ENCODE measurements at places on chromosomes 4 and X.

GRCh38 chrX:41026702-41027078 is 58.6 kb upstream of the USP9X start:
- DNase-seq = no peak

DNA sequence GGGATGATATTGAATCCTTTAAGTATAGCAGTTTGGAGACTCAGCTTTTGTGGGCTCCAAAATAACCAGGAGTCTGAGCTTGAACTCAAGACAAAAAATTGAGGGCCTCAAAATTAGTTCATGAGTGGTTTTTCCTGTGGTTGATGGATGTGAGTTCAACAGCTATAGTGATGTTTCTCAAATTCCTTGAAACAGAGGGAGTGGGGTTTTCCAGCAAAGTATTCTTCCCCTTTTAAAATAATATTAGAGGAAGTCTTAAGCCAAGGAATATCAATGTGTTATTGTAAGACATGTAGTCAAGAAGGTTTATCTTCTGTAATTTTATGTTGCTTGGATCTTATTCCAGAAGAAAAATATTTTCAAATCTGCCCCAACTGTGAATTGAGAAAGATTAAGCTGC is 10.6 kb downstream of the OTC start:
- no peak for DNase-seq

- DNase-seq = no peak
Observed at GRCh38 chr4:113556382-113557134, 205.0 kb downstream of the CAMK2D start.

DNA sequence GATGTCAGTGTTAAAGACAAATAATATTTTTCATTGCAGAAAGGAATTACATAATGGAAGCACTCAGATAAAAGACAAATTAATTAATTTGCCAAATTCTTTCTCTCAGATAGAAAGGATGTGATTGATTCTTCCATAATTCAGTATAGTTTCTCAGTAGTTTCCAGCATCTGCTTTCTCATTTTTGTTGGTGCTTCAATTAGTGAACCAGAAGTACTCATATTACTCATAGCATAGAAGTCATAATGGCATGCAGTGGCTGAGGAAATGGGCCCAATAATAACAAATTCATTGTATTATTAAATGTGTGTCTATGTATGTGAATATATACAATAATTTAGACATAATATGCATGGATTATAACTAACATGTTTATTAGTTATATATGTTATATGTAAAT is 393.3 kb upstream of the TRAM1L1 start:
- no peak for DNase-seq

DNA sequence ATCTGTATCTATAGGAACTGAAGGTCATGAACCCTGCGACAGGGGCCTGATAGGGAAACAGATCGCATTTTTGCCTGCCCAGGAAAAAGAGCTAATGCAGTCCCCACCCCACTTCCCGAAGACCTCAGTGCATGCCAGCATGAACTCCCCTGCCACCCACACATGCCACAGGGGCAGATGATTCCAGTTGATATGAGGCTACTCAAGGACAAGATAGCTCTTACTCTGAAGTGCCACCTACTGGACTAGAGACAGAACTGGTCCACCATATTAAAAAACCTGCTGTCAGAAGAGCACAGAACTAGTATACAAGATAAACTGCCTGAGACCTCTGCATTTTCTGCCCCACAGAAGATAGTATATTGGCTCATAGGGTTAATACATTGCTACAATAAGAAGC is 68.0 kb downstream of the YIPF7 start:
- peak; percentile 6 for DNase-seq

DNA sequence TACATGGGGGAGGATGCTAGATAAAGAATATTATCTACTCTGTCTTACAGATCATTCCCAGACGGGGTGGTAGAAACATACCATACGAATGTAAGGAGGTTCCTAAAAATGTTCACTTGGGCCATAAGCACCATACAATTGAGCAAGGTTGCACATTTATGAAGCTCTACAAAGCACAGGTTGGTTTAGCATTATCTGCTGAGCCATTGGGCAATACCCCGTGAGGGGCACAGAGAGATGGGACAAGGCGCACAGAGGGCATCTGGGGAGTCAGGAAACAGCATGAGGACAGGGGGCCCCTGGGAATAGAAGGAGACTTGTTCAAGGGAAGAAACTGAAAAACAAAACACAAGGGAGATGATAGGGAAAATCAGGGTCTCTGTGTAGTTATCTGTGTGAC is 305.3 kb downstream of the TRIML1 start:
- DNase-seq = no peak

DNA sequence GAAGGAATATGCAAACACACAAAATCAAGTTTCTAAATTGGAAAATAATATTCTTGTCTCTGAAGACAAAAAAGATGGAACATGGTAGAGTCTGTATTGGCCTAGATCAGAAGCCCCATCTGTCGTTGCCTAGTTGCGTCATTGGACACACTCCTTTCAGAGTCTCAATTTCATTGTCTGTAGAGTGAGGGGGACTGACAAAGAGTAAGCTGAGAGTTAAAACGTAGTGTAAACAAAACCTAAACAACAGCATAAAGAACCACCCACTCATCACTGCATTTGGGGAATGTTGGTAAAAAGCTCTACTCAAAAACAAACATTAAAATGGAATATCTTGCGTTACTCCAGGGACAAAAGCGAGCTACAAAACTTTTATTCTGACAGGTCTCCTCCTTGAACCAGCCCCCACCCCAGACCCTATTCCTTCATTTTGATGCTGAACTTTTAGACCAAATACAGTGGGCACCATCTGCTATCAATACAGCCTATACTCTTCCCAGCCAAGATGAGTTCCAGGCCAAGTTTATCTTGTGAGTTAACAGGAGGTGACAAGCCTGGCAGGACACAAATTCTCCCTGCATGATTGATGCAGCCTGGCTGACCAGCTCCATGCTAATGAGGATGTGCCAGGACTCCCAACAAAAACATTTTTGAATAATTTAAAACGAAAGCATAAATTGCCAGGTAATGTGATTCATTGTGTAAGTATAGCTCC is 125.2 kb downstream of the COL25A1 start:
- DNase-seq = no peak

DNA sequence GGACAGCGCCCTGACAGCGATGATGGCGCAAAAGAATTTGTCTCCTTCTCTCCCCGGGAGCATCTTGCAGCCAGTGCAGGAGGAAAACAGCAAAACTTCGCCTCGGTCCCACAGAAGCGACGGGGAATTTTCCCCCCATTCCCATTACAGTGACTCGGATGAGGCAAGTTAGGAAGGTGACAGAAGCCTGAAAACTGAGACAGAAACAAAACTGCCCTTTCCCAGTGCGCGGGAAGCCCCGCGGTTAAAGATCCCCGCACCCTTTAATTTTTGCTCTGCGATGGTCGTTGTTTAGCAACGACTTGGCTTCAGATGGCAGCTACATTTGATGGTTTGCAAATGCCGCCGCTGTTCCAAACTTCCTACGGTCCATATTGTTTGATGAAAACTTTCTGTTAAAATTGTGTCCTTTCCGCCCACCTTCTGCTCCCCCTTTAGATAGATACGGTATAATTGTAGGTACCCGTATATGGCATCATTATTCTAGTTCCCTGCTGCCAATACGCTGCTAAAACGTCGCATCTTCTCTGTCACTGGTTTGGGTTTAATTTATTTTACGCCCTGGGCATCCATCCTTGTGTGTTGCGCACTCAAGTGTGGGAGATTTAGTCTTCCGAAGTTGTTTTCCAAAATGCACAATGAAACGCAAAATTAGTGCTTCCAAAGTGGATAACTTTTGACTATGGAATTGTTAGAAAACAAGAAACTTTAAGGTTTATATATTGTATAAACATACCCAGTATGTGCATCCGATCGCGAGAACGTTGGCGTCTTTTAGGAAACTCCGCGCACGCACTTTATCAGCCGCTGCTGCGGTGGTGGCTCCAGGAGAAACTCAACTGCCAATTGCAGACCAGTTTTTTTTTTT is 1.5 kb downstream of the ATOH1 start:
- no peak for DNase-seq

- no peak for DNase-seq
Observed at GRCh38 chr4:5374592-5374991, 323.3 kb downstream of the STK32B start.

- no peak for DNase-seq
Observed at GRCh38 chrX:114338870-114339269, 245.0 kb upstream of the HTR2C start.

- no peak for DNase-seq
Observed at GRCh38 chrX:39840581-39841093, 257.1 kb downstream of the BCOR start.

- no peak for DNase-seq
Observed at GRCh38 chr4:164977243-164978164, at the start of gene TRIM61. Gene TRIM61 (minus strand): TSS chr4:164977657. CDS start chr4:164970002, 7,655 bp downstream.

GRCh38 chr4:16055471-16055870 is 28.4 kb downstream of the PROM1 start:
- DNase-seq = no peak

GRCh38 chr4:84503495-84504437 is 4.7 kb upstream of the NKX6-1 start:
- DNase-seq = peak; percentile 45

DNA sequence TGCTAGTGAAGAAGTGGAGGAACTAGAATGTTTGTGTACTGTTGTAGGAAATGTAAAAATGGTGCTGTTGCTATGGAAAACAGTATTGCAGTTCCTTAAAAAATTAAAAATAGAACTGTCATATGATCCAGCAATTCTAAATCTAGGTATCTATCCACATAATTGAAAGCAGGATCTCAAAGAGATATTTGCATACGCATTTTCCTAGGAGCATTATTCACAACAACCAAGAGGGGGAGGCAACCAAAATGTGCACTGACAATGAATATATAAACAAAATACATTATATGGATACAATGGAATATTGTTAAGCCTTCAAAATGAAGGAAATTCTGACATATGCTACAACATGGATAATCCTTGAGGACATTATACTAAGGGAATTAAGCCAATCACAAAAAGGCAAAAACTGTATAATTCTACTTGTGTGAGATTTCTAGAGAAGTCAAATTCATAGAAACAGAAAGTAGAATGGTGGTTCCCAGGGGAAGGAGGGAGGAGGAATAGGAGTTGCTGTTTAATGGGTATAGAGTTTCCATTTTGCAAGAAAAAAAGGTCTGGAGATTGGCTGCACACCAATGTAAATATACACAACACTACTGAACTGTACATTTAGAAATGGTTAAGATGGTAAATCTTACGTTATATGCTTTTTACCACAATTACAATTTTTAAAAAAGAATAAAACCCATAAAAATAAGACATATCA is 35.6 kb upstream of the KCNE5 start:
- no peak for DNase-seq

DNA sequence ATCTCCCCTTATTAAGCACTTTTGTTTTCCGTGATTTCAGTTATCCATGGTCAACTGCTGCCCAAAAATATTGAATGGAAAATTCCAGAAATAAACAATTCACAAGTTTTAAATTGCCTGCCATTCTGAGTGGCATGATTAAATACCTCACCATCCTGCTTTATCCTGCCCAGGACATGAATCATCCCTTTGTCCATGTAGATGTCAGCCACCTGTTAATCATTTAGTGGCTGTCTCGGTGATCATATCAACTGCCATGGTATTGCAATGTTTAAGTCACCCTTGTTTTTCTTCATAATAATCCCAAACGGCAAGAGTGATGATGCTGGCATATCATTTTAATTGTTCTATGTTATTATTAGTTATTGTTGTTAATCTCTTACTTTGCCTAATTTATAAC is 79.8 kb upstream of the LHFPL1 start:
- no peak for DNase-seq

GRCh38 chrX:121832446-121832845 is 785.0 kb downstream of the GLUD2 start:
- no peak for DNase-seq

DNA sequence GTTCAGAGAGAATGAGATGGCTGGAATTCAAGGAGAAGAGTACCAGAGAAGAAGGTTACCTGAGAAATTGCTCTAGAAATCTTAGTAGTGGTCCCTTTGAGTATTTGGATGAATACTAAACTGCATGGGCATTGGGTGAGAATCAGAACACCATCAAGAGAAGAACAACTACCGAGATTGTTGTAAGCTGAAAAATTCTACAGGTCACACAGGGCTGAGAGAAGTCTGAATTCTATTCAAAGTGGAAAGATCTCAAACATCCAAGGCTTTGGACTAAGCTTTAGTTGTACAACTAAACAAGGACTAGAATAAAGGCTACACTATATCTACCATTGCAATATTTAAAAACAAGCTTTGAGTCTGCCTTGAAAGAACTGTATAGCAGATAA is 40.8 kb downstream of the LRBA start:
- DNase-seq = no peak

GRCh38 chr4:2261853-2262144 is at the start of gene MXD4:
Gene MXD4 (minus strand): TSS chr4:2262109. CDS start chr4:2261980, 129 bp downstream.
- DNase-seq = no peak

GRCh38 chr4:19177616-19178015 is 1074.1 kb upstream of the SLIT2 start:
- no peak for DNase-seq

DNA sequence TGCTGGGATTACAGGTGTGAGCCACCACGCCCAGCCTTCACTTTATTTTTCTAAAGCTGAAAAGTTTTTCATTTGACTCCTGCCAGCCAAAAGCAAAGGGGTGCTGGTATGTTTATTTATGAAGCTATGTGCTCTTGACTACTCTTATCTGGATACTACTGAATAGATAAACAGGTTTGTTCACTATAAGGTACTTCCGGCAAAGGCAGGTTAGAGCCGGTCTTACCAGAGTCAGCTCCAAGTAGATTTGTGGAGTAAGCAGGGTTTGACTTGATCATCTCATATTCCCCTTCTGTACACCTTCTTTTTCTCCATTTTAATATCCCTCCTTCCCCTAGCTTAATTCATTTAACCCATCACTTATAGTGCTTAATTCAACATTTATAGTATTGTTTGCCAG is 175.4 kb upstream of the MBNL3 start:
- DNase-seq = no peak

DNA sequence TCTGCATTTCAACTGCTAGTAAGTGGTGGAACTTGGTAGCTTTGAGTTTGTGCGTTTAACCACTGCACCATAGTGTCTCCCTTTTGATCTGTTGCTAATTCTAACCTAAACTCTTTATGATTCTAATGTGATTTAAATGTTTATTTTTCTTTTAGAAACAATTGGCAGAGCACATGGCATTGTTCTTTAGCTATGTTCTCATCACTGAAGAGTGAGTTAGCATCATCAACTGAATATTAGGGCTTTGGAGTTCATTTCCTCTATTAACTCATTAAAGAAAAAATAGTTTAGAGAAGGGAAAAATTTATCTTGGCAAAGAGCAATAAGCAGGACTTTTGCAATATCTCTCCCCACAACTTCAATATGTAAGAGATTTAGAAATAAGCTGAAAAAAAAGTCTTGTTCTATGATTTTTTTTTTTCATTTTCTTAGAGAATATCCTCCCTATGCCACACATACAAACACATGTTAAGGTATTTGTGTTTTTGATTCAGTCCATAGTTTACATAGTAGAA is 25.7 kb downstream of the CPEB2 start:
- no peak for DNase-seq
